ENCODE measurements at places on chromosomes 2 and 18. TPM values are rescaled to one million over a fixed set of nuclear protein-coding genes. Genes with fewer than 3 reads are reported as not detected.

DNA sequence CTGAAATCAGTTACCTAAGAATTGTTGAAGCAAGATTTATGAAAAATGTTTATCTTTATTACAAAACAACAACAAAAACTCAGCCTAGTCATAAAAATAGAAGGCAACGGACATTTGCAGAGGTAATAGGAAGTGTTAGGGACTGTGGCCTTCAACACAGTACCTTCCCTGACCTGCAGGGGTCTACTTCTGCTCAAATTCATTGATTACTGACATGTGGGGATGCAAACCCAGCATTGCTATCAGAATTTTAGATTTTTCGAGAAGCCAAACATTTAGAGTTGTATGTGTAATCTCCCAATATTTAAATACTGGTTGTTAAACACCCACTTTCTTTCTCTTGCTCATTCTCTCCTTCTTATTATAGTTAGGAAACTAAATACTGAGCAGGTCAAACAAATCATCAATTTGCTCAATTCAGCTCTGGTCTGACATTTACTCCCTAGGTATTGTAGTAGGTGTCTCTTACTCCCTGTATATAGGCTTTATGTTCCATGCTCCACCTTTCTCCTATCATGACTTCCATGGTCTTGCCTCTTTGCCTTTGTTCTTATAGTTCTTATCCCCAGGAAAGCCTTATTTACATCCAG, 198.5 kb downstream of the UBE2E3 start:
- peak; percentile 14 for DNase-seq

DNA sequence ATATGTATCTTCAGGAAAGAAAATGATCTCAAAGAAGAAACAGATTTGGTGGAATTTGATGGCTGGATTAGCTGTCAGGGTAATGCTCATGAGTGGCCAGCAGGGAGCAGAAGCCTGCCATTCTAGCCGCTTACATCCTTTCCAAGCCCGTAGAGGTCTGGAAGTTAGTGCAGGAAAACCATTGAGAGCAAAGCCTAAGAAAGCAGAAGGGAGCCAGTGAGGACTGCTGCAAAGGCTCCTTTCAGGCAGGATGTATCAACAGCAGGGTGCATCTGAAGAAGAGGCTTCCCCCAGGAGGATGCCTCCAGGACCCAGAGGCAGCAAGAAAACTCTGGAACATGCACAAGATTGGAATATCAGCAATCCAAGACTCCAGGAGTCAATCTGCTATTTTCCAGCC, 22.9 kb upstream of the LBH start:
- DNase-seq = peak; percentile 81

GRCh38 chr2:152583512-152584229, 133.6 kb downstream of the PRPF40A start:
- no peak for DNase-seq

DNA sequence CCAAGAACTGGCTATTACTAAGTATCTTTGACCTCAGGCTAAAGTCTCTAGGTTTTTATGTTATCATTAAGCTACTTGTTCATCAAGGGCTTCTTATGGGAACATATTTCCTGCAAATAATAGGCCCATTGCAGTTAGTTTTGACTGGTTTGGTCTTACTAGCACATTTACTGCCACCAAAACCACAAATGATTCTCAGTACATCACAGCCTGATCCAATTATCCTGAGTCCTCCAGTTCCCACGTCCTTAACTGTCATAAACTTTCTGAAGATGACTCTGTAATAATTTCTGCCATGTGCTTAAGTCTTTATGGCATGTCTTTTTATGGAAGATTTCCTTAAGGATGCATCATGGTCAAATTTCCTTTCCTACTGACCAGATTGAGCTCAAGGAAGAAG, 123.3 kb upstream of the TANK start:
- no peak for DNase-seq

DNA sequence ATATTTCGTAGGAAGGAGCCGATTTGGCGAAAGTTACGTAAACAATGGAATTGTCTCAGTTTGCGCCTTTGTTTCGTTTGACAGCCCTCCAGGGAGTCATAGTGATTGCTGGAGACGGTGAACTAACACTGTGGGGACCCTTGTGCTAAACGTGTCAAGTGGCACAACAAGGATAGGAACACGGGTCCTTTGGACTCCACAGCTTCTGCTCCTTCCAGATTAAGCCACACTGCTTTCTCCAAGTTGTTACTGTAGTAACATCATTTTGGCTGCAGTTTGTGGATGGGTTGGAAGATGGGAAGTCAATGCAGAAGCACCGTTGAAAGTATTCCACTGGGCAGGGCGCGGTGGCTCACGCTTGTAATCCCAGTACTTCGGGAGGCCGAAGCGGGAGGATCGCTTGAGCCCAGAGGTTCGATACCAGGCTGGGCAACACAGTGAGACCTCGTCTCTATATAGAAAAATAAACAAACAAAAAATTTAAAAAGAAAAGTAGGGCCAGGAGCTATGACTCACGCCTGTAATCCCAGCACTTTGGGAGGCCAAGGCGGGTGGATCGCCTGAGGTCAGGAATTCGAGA, 636 bp upstream of the IMMT start:
- no peak for DNase-seq

DNA sequence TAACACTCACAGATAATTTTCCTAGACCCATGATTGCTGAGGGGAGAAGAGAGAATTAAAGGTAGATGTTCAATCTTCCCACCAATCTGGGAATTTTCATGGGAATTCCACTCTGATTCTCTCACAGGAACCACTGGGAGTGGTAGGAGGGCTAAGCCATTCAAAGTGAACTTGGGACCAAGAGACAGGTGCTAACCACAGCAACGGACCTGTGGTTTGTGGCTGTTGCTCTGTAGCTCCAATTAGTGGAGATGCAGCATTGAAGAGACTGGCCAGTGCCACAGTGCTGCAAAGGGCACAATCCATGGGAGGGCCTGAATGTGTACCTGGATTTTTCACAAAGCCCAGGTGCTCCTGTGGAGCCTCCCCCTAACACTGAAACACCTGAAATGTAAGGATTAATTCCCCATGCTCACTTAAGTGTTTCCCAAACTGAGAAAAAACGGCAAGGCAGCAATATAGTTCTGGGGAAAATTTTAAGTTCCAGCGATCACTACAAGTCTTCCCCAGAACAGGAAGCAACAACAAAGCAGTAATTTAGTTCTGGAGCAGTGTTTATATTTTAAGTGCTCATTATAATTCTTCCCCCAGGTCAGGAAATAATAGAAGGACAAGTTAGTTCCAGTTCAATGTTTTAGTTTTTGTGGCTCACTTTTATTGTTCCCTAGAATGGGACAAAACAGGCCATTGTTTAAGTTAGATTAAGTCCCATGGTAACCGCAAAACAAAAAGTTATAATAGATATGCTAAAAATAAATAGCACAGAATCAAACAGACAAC, 1045.8 kb downstream of the CNTNAP5 start:
- no peak for DNase-seq

GRCh38 chr2:72326759-72327158, 179.1 kb upstream of the CYP26B1 start:
- peak; percentile 4 for DNase-seq

- DNase-seq = no peak
These were observed 13.3 kb downstream of the TUBB6 start for GRCh38 chr18:12321333-12321732.

GRCh38 chr2:106537047-106537446, 49.9 kb downstream of the CD8B2 start:
- no peak for DNase-seq

- DNase-seq = no peak
These were observed 35.0 kb downstream of the ALPK2 start for GRCh38 chr18:58593938-58594337.

DNA sequence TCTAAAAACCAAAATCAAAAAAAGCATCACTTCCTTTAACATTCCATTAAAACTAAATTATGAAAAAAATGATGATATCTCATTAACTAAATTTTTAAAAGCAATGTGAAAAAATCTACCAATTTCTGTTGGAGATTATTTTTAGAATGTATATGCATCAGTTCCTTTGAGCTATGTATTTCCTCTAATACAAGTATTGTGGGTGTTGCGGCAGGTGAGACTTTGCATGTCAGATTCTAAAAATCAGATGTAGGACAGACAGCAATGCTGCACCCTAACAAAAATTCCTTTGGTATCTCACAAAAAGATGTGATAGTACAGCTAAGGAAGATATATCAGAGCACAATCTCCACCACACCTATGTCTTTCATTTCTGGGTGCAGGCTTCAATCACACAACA, 6.8 kb downstream of the MBD2 start:
- no peak for DNase-seq

GRCh38 chr2:46974174-46974573, 58.6 kb upstream of the MCFD2 start:
- no peak for DNase-seq

- peak; percentile 73 for DNase-seq
These were observed 42.4 kb downstream of the HK2 start for GRCh38 chr2:74876081-74876886.

GRCh38 chr2:134395779-134396178, 141.9 kb downstream of the MGAT5 start:
- DNase-seq = no peak

- peak; percentile 45 for DNase-seq
These were observed 118.0 kb downstream of the PLB1 start for GRCh38 chr2:28613633-28614501.

- DNase-seq = peak; percentile 81
These were observed 71.3 kb upstream of the TXNDC2 start for GRCh38 chr18:9814431-9814830.

DNA sequence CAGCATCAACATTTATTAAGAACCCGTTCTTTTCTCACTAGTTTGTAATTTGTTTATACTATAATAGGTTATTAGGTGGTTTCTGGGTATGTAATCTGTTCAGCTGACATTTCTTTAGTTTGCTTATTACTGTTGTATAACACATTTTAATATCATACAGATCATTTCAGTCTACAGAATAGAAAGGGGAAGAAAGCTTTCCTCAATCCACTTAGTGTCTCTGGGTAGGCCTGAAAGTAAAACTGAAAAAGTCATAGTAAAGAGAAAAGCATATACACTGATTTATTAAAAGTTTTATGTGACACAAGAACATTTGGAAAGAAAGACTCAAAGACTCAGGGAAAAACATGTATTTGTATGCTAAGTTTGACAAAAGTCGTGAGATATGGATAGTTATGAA, 16.8 kb upstream of the KCNJ3 start:
- no peak for DNase-seq

GRCh38 chr2:203748331-203749126, 42.1 kb downstream of the CD28 start:
- no peak for DNase-seq

DNA sequence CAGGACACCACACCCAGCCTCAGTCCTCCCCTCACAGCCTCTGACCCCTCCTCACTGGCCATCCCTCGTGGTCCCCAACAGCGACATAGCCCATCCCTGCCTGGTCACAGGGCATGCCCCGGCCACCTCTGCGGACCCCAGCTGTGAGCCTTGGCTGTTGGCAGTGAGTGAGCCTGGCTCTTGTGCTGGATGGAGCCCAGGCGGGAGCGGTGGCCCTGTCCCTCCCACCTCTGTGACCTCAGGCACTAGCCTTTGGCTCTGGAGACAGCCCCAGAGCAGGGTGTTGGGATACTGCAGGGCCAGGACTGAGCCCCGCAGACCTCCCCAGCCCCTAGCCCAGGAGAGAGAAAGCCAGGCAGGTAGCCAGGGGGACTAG, 7.9 kb downstream of the DES start:
- DNase-seq = no peak

DNA sequence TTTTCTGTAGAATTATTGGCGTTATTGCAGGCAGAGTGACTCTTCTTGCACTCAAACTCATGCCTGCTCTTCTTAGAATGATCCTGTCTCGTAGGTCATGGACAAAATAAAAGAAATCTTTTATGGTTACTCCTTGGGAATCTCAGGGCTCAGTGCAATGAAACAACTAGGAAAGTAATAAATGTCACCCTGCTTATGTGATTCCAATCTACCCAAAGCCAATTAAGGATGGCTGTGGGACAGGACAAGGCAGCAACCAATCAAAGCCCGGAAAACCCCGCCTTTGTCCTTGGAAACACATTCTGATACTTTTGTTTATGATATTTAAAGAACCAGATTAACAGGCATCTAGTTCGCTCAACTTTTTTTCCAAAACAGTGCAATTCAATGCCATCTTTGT, 53.0 kb downstream of the GRB14 start:
- DNase-seq = no peak

GRCh38 chr2:29250977-29251376, 135.8 kb downstream of the CLIP4 start:
- DNase-seq = no peak

DNA sequence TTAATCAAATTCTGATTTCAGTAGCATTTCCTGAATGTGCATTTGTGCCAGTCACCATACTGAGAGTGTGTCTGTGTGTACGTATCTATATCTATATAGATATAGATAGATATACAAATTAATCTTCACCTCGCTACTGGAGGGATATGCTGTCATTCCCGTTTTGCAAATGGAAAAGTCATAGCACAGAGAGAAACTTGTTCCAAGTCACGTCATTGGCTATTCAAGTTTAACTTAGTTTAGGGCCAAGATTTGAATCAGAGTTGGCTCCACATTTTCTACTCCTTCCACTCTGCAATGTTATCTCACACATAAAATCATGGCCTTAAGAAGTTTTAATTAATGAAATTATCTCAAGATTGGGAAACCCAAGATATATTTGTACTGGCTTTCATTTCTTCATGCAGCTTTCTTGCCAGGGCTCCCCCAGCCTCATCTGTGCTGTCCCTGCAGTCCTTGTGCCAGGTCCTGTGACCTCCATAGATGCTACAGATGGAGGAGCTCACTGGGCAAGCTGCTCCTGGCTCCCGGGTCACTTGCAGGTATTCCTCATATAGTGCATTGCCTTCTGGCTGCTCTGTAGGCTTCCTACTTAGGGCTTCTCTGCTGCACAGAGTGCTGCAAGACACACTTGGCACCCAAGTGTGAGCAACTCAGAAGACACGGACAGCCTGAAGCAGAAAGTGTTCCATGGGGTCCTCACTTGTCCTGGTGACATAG, 245.8 kb downstream of the KCNS3 start:
- DNase-seq = no peak

- peak; percentile 7 for DNase-seq
These were observed 112.6 kb upstream of the MC4R start for GRCh38 chr18:60485201-60485600.

- no peak for DNase-seq
These were observed 18.8 kb upstream of the SH3RF3 start for GRCh38 chr2:109110170-109110569.

GRCh38 chr2:61420991-61421544, 49.8 kb downstream of the USP34 start:
- DNase-seq = no peak

- peak; percentile 42 for DNase-seq
These were observed 475.1 kb downstream of the TNS1 start for GRCh38 chr2:217527590-217528202.

GRCh38 chr2:73215254-73215653, 1.2 kb downstream of the SMYD5 start:
- no peak for DNase-seq

GRCh38 chr2:238569507-238570195, 142.9 kb downstream of the ASB1 start:
- DNase-seq = no peak

GRCh38 chr2:62787386-62787785, 81.9 kb downstream of the EHBP1 start:
- DNase-seq = peak; percentile 50

- no peak for DNase-seq
These were observed 90.3 kb upstream of the ST3GAL5 start for GRCh38 chr2:85978883-85979780.

The TMEM37 gene
- total RNA-seq = 0.12 TPM

The CDH7 gene
- total RNA-seq = not detected

The IL36G gene
- not detected for total RNA-seq

The MAP2 gene
- total RNA-seq = 2.1 TPM

The LRRC30 gene
- not detected for total RNA-seq

The MAPRE3 gene
- 9.7 TPM for total RNA-seq

The HOXD9 gene
- total RNA-seq = 3.6 TPM

The LIMS4 gene
- 0.10 TPM for total RNA-seq

The DCDC2C gene
- not detected for total RNA-seq

The ST6GAL2 gene
- not detected for total RNA-seq

The GPR75 gene
- total RNA-seq = 1.3 TPM
